Activated CD8-positive, alpha-beta T cell treated with anti-CD3 and anti-CD28 coated beads for 36 hours (primary cell): ENCODE measurements at places on chromosomes 16 and 17.

DNA sequence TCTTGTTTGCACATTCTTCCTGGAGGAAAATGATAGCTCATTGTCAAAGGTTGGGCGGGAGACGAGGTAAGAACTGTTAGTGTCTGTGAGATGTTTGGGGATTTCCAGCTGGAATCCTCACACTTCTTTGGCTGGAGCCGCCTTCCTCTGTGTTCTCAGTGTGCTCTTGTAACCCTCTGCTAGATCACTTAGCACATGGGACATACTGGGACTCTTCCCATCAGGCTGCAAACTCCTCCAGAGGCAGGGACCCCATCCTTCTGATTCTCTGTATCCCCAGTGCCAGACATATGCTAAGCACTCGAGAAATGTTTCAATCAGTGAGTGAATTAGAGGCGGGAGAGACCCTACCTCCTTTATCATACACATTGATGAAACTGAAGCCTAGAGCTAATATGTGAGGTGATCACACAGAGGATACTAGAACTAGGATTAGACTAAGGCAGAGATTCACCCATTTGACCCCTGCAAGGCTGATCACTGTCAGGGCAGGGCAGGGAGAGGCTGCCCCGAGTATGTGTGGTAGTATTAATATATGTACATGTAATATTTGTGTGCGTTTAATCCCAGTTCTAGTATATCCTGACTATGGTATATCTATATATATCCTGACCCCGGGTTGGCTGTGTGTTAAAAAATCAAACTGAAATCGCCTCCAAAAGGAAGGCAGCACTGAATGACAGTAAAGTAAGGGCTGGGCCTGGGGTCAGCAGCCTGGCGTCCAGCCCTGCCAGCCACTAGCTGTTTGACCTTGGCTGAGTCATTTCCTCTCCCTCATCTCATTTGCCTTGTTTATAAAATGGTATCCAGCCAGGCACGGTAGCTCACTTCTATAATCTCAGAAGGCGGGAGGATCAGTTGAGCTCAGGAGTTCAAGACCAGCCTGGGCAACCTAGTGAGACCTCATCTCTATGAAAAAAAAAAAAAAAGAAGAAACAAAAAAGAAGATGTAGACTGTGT is 75.5 kb upstream of the TBX2 start:
- no peak overlapping the region for H3K27ac ChIP-seq
- no peaks in the 10 kb centered on the region for H3K4me1 ChIP-seq
- H3K36me3 ChIP-seq, result no peaks in the 10 kb centered on the region
- no peaks in the 10 kb centered on the region for H3K27me3 ChIP-seq
- no peak for DNase-seq

DNA sequence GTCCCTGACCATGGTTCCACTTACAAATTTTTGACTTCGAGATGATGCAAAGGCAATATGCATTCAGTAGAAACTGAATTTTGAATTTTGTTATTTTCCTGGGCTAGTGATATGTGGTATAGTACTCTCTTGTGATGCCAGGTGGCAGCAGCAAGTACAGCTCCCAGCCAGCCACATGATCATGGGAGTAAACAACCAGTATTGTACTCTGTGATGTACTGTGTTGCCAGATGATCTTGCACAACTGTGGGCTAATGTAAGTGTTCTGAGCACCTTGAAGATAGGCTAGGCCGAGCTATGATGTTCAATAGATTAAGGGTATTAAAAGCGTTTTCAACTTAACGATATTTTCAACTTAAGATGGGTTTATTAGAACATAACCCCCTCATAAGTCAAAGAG is 250.8 kb downstream of the STX8 start:
- H3K27ac ChIP-seq, result no peak overlapping the region
- no peaks in the 10 kb centered on the region for H3K4me1 ChIP-seq
- H3K4me3 ChIP-seq, result no peak overlapping the region
- H3K36me3 ChIP-seq, result no peaks in the 10 kb centered on the region
- DNase-seq, result no peak

- H3K36me3 ChIP-seq, result no peaks in the 10 kb centered on the region
- DNase-seq, result no peak
- no peak overlapping the region for H3K4me3 ChIP-seq
- peaks cover 17% of the 10 kb centered on the region for H3K4me1 ChIP-seq
These were observed 268.1 kb upstream of the TBX2 start for GRCh38 chr17:61131585-61131984.

GRCh38 chr17:43719578-43719977 is 39.0 kb downstream of the SOST start:
- H3K4me1 ChIP-seq, result peaks cover 16% of the 10 kb centered on the region
- H3K4me3 ChIP-seq, result peak overlapping the region; percentile 87

GRCh38 chr17:61794242-61794641 is 69.1 kb downstream of the BRIP1 start:
- no peak for DNase-seq
- no peaks in the 10 kb centered on the region for H3K27me3 ChIP-seq
- H3K36me3 ChIP-seq, result peaks cover 24% of the 10 kb centered on the region
- H3K27ac ChIP-seq, result no peak overlapping the region
- no peaks in the 10 kb centered on the region for H3K4me1 ChIP-seq

- H3K27ac ChIP-seq, result no peak overlapping the region
- peaks cover 19% of the 10 kb centered on the region for H3K4me1 ChIP-seq
- H3K36me3 ChIP-seq, result no peaks in the 10 kb centered on the region
- H3K27me3 ChIP-seq, result peaks cover 4% of the 10 kb centered on the region
- DNase-seq, result peak; percentile 52
- H3K4me3 ChIP-seq, result no peak overlapping the region
These were observed 301.9 kb downstream of the SOX9 start for GRCh38 chr17:72422505-72423285.

GRCh38 chr16:22353933-22354541 is 20.4 kb downstream of the CDR2 start:
- no peak for DNase-seq
- H3K27ac ChIP-seq, result peak overlapping the region; percentile 97
- peaks cover 64% of the 10 kb centered on the region for H3K4me1 ChIP-seq
- H3K27me3 ChIP-seq, result no peaks in the 10 kb centered on the region
- peaks cover 53% of the 10 kb centered on the region for H3K36me3 ChIP-seq

DNA sequence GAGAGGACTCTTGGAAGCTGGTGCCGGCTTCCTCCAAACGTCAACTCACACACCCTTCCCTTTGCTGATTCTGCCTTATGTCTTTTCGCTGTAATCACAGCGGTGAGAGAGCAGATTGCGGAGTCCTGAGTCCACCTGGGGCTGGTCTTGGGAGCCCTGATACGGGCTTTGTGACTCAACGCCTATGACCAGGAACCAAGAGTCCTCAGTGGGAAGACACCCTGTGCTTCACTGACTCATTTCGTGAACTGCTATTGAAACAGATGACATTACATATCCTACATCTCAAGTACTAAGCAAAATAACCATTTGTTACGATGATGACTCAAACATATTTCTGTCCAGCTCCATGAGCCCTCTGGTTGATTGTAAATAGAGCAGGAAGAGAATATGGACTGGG is 90.7 kb upstream of the CREBBP start:
- H3K4me1 ChIP-seq, result no peaks in the 10 kb centered on the region
- H3K4me3 ChIP-seq, result no peak overlapping the region
- H3K27ac ChIP-seq, result no peak overlapping the region
- no peak for DNase-seq
- H3K27me3 ChIP-seq, result no peaks in the 10 kb centered on the region

- peaks cover 73% of the 10 kb centered on the region for H3K4me1 ChIP-seq
- H3K4me3 ChIP-seq, result peak overlapping the region; percentile 54
- no peaks in the 10 kb centered on the region for H3K27me3 ChIP-seq
- DNase-seq, result peak; percentile 78
These were observed 43.4 kb upstream of the ICAM2 start for GRCh38 chr17:64063766-64064224.

- no peak overlapping the region for H3K4me3 ChIP-seq
- no peaks in the 10 kb centered on the region for H3K36me3 ChIP-seq
- peak; percentile 71 for DNase-seq
- peaks cover 3% of the 10 kb centered on the region for H3K27me3 ChIP-seq
These were observed 74.5 kb upstream of the DYNLRB2 start for GRCh38 chr16:80466024-80466987.

GRCh38 chr16:31877876-31878642 is 4.5 kb downstream of the ZNF267 start:
- H3K27me3 ChIP-seq, result no peaks in the 10 kb centered on the region
- H3K4me3 ChIP-seq, result peak overlapping the region; percentile 97
- H3K36me3 ChIP-seq, result peaks cover 86% of the 10 kb centered on the region
- H3K4me1 ChIP-seq, result peaks cover 74% of the 10 kb centered on the region
- H3K27ac ChIP-seq, result peak overlapping the region; percentile 96

DNA sequence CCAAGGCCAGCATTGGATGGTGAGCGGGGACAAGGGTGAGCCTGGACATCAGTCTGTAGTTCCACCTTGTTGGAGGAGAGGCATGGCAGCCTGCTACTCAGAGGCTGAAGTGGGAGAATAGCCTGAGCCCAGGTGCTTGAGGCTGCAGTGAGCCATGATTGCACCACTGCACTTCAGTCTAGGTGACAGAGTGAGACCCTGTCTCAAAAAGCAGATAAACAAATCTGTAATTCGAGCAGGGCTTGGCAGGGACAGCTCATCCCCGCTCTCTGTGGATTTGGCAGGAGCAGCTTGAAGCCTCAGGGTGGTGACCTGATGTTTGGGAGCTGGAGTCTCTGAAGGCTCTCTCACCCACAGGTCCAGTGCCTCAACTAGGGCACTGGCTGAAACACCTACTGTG is 38.6 kb upstream of the ZCCHC14 start:
- no peaks in the 10 kb centered on the region for H3K4me1 ChIP-seq
- DNase-seq, result no peak
- peaks cover 18% of the 10 kb centered on the region for H3K27me3 ChIP-seq
- H3K36me3 ChIP-seq, result peaks cover 8% of the 10 kb centered on the region

- no peaks in the 10 kb centered on the region for H3K4me1 ChIP-seq
- H3K27me3 ChIP-seq, result peaks cover 14% of the 10 kb centered on the region
- H3K36me3 ChIP-seq, result no peaks in the 10 kb centered on the region
- no peak for DNase-seq
- H3K4me3 ChIP-seq, result no peak overlapping the region
These were observed 106.7 kb downstream of the RBFOX3 start for GRCh38 chr17:79504181-79504605.

DNA sequence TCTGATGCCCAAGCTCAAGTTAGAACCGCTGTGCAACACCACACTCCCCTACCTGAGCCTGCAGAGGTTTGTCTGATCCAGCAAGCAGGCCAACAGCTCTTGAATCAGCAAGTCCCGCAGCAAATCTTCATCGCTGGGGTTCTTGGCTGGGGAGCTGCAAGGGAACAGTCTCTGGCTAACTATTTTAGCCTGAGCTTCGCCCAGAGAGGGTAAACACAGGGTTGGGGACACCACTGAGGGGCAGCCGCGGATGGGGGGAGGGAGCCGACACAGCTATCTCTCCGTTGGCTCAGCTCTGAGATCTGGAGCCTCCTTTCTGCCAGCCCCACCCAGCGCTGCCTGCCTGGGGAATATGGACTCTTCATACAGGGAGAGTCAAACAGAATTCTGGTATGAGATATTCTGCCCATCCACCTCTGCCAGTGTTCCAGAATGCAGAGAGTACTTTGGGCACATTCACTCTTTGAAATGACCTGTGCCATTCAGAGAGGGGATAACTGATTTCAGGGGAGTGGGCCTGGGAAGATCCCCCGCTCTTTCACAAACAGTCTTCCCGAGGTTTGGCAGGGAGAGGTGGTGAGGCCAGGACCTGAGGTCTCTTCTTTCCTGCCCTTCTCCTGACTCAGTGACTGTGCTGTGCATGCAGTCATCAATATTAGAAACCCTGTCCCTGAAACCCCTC is 7.4 kb downstream of the GIP start:
- no peaks in the 10 kb centered on the region for H3K36me3 ChIP-seq
- H3K4me3 ChIP-seq, result no peak overlapping the region
- no peak overlapping the region for H3K27ac ChIP-seq
- no peaks in the 10 kb centered on the region for H3K4me1 ChIP-seq
- DNase-seq, result no peak

DNA sequence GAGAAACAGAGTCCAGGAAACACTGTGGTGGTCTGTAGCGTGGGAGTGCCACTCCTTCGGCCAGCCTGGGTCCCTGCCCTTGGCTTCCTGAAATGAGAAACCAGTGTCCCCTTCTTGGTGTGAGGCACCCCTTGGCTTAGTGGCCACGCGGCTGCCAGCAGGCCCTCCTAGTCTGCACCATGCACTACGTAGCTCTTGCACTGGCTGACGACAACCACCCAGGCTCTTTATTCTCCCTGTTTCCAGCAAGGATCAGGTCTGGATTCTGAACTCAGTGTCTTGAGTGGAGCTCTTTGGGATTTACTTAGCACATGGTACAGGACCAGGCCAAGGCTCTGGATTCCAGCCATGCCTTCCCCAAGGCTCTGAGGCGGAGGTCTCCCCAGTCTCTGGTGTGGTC is 1.1 kb upstream of the SPEM3 start:
- no peak for DNase-seq
- H3K36me3 ChIP-seq, result no peaks in the 10 kb centered on the region

DNA sequence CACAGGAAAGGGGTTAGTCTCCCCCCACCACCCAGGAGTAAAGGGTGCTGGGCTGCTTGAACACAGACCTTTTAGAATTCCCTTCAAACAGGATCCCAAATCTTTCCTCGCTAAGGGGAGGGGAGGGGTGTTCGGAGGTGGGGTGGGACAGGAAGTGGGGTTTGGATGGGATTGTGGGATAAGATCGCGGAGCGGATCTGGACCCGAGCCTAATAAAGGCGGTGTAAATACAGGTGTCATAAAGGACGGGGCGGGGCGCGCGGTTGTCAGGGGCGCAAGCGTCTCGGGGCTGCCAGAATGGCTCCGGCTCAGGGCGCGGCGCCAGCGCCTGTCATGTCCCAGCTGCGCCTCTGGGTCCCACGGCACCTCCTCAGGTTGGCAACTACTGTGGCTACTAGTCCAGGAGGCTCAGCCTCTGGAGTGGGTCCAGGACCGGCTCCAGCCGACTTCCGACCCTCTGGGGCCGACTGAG is 59.8 kb upstream of the FBXO47 start:
- peaks cover 12% of the 10 kb centered on the region for H3K27me3 ChIP-seq
- H3K36me3 ChIP-seq, result no peaks in the 10 kb centered on the region
- H3K4me1 ChIP-seq, result peaks cover 11% of the 10 kb centered on the region
- H3K27ac ChIP-seq, result no peak overlapping the region
- peak overlapping the region; percentile 39 for H3K4me3 ChIP-seq

DNA sequence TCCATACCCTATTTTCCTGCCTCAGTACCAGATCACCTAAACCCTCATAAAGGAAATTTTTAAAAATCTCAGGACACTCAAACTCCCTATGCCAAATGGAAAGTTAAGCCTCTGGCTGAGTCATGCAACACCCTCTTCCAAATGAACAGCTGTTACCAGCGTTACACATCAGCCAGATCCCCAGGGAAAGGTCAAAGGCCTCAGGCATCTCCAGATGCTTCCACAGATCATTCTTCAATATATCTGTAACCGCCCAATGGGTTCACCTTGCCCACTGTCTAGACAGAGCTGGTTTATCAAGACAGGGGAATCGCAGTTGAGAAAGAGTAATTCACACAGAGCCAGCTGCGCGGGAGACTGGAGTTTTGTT is 29.1 kb upstream of the SHCBP1 start:
- no peaks in the 10 kb centered on the region for H3K27me3 ChIP-seq
- no peak for DNase-seq
- H3K27ac ChIP-seq, result no peak overlapping the region
- H3K4me3 ChIP-seq, result no peak overlapping the region
- H3K36me3 ChIP-seq, result no peaks in the 10 kb centered on the region

- peaks cover 8% of the 10 kb centered on the region for H3K4me1 ChIP-seq
- no peak overlapping the region for H3K4me3 ChIP-seq
- DNase-seq, result peak; percentile 21
- H3K27ac ChIP-seq, result no peak overlapping the region
- H3K27me3 ChIP-seq, result peaks cover 23% of the 10 kb centered on the region
These were observed 22.8 kb downstream of the ENGASE start for GRCh38 chr17:79097226-79098055.
